ENCODE measurements at places on chromosomes 12 and 14.

DNA sequence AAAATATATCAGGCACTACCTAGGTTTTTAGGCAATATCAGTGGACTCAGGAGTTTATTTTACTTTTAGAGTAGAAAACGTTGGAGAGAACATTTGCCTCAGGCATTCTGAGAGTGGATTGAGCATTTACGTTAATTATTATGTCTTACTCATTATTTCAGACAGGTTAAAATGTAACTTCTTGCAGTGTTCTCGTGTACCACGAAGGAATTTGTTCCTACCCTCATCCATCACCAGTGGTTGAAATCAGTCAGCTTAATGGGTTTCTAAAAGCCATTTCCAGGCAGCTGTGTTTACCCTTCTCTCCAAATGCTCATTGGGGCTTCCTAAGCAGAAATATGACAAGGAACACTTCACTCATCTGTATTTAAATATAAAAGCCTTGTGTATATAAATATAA lies 9.1 kb upstream of the LDHB start:
- DNase-seq: no peak

- peak; percentile 91 for DNase-seq
Observed at GRCh38 chr12:54560374-54560858, 11.0 kb downstream of the PDE1B start.

GRCh38 chr14:68849416-68849815 lies 56.5 kb upstream of the ZFP36L1 start:
- no peak for DNase-seq

GRCh38 chr12:113844495-113845210 lies 121.5 kb downstream of the RBM19 start:
- DNase-seq: no peak

DNA sequence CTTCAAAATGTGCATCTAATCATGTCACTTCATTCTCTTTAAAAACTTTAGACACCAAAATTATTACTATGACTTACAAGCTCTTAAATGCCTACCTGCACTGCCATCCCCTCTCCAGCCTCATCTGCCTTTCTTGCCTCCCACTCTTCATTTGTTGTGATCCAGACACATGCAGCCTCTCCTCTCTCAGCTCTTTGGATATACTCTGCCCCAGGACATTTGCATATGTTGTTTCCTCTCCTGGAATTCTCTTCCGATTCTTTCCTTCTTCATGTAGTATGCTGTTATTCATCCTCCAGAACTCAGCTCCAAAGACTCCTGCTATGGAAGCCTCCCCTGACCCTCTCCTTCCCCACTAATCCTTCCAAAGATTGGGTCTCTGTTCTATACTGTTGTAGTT lies 197.6 kb downstream of the ANO4 start:
- no peak for DNase-seq

DNA sequence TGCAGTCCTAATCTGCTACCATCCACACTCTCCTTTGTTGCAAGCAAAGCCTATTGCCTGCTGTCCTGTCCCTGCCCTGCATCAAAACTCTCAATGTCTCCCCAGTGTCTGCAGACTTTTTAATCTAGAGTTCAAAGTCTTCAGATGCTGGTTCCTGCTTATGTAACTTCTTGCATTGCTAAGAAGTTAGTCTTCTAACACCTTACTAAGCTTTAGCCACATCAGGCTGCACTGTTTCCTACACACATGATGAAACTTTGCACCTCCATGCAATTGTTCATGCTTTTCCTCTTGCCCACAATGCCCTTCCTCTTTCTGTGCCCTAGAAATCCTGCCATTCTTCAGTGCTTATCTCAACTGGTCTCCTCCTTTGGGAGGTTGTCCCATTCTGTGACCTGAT lies 16.2 kb upstream of the DICER1 start:
- no peak for DNase-seq

- DNase-seq: peak; percentile 31
Observed at GRCh38 chr14:94682061-94682516, 69.9 kb downstream of the SERPINA3 start.

DNA sequence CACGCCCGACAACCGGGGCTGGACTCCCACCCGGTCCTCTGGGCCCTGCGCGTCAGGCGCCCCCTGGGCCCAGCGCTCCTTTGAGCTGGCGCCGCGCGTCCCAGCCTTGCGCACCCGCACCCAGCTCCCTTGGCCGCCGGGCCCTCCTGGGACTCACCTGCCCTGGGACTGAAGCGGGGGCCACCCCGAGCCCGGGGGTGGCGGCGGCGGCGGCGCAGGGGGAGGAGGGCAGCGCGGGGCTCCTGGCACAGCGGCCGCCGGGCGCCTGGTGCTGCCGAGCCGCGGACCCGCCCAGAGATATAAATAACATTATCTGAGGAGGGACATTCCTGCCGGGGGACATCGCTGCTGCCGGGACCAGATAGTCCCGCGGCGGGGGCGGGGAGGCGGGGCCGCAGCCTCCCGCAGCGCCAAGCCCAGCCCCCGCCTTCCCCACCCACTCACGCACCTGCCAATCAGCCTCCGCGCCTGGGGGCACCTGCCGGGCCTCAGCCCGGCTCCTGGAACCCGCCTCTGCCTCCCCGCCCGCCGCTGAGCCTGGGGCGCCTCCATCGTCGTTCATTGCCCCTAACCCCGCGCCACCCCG lies at the start of gene SPTB:
TSS of gene SPTB (minus strand) at position 273 of the 586 bp plus-strand sequence. CDS start 56,813 bp downstream, outside the sequence.
- DNase-seq: peak; percentile 73

DNA sequence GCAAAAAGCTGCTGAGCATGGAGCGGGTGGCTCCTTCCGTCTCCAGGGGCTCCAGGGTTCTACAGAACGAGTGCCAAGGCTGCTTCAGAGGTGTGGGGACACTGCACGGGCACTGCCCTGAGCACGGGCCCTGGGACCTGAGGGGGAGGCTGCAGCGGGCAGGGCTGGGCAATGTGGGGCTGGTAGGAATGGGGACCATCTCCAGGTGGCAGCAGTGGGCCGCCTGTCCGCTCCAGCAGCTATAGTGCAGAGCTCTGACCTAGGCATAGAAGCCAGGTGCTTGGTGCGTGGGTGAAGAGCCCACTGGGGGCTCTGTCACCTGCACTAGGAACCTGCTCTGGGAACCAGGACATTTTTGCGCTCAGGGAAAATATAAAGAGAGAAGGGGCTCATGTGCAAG lies 22.3 kb downstream of the HDAC7 start:
- DNase-seq: peak; percentile 54

DNA sequence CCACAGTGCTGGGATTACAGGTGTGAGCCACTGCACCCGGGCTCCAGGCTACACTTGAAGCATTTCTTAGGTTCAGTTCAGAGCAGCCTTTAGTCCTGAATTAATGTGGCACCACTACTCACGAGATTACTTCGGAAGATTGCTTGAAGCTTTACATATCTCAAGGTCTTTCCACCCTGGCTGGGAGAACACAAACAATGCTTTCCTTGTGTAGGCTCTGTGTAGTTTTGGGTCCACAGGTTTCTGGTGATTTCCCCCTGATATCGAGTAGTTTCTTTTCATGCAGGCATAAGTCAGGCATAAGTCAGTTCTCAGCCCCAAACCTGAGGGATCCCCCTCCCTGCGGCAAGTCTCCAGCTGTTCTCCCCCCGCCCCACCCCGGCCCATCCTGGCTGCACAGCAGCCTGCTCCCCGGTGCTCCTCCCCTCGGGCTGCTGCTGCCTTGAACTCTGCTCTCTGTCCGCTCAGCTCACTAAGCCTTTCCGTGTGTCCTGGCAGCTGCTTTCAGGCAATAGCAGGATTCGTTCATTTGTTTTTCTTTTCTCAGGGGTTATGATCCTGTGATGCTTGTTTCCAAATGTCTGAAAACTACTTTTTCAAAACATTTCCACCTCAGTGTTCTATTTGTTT lies 417.7 kb downstream of the TMEM121 start:
- no peak for DNase-seq

DNA sequence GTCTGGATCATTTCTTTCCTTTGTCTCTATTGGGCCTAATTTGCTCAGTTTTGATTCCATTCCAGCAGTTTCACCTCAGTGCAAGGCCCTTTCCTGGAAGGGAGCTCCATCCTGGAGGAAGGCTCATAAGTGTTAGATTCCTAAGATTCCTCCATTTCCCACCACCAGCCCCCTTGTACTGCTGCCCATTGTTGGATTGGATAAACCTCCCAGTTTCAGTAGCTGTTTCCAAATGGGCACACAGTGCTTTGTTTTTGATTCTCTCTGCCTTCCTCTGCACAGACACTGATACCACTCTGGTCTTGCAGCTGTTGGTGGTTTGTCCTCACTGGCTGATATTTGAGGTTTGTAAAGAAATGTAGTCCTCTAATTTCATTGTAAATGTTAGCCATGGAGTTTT lies 158.9 kb downstream of the SLC15A5 start:
- DNase-seq: peak; percentile 47

DNA sequence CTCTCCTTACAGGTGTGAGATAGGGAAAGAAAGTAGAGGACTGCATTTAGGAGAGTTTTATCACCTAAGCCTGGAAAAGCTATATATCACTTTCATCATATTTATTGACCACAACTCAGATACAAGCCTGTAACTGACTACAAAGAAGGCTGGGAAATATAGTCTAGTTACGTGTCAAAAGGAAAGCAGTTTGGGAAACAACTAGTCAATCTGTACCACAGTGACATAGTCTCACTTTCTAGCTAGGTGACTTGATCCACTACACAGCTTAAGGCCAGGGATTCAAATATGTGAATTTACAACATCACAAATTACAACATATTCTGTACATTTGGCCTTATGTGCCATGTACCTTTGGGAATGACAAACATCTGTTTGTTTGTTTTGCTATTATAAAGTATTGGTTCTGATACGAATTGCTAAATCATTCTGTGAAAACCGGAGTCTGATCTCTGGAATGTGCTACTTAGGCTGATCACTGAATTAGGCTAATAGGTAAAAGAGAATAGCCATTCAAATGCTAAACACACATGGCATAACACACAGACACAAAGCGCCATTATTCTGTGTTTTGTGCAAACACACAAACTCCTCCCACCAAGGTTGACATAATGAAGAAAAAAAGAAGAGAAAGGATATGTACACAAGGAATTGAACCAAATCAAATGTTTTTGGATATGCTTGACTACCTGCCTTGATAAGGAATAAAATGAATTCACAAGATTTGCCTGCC lies 279.8 kb downstream of the DUSP6 start:
- peak; percentile 47 for DNase-seq

DNA sequence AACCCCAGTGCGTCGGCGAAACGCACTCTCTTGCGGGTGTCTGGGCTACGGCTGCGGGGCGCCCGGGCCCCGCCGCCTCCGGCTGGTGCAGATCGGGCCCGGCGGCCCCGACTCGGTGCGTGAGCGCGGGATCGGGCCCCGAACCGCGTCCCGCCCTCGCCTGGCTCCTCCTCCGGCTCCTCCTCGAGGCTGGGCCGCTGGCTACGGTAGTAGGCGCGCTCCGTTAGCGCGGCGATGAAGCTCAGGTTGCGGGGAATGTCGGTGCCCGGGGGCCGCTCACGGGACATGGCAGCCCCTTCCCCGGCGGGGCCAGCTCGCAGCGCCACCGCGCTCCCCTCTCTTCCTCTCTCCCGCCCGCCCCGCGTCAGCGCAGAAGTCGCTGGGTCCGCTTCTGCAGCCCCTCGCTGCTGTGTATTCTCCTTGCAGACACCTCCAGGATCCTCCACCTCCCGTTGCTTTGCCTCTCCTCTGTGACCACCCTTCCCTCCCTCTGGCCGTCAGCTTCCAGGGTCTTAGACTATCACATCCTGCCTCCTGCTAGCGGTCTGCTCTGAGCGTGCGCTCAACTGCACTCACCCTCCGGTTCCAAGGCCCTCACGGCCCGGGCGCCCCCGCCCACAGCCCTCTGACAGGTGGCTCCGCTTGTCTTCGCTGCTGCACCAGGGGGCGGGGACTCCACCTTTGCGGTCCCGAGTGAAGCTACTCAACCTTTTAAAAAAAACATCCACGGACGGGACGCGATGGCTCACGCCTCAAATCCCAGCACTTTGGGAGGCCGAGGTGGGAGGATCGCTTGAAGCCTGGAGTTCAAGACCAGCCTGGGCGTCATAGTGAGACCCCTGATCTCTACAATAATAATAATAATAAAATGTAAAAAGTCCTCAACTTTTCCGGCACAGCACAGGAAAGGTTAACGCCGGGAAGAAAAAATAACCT lies at the start of gene PPP1R3E:
TSS of gene PPP1R3E (minus strand) at position 570 of the 936 bp plus-strand sequence. CDS start at position 287, 283 bp downstream.
- peak; percentile 84 for DNase-seq

GRCh38 chr12:109959411-109960093 lies 36.6 kb downstream of the GIT2 start:
- DNase-seq: no peak
